Activated CD4-positive, alpha-beta T cell treated with anti-CD3 and anti-CD28 coated beads, Interleukin-2, amount 50 U/mL, for 1 hour (primary cell): ENCODE measurements at places on chromosomes 3 and 15.

- DNase-seq = no peak
Measured at GRCh38 chr15:71357321-71357732, 242.1 kb downstream of the THSD4 start.

DNA sequence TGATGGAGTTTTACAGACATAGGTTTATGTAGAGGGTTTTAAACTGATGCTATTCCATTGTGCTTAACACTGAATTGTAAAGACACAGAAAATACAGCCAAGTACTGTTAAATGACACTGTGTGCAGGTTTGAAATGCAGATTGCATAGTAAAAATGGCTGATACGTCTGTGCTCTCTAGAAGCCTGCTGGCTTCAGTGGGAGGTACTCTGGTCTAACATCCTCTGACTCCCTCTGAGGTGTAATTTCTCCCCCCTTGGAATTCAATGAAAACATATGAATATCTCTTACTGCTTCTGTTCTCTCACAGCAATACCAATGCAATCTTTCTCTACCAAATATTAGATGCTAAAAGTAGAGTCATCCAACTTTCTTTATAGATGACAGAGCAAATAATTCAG lies 176.6 kb downstream of the SLC9A9 start:
- no peak for DNase-seq

DNA sequence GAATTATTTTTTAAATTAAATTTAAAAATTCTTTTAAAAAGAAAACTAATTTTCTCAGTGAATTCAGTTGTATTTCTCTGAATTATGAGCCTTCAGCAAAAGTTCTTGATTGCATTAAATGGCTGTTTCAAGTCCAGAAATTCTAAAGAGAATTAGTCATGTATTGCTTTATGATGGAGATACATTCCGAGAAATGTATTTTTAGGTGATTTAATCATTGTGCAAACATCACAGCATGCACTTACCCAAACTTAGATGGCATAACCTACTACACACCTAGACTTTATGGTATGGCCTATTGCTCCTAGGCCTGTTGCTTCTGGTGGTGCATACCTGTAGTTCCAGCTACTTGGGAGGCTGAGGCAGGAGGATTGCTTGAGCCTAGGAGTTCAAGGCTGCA lies 44.3 kb upstream of the GCNT3 start:
- no peak for DNase-seq

GRCh38 chr3:119880966-119881365 lies 99.1 kb downstream of the NR1I2 start:
- no peak for DNase-seq

DNA sequence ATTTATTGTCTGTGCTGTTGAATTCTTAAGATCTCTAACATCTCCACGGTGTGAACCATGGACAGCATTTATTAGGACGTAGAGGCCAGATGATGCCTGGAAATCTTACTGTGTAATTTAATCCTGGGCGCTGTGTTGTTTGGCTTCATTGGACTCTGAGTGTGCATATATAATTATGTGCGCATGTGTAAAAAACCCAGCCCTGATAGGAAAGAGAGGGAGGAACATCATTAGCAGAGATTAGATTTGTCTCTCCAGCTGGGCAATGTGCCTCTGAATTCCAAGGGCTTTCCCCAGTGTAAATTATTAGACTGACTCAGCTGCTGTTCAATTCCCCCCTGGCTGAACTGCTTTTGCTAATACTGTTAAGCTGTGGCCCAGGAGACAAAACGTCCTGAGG lies 39.6 kb downstream of the MAP3K13 start:
- no peak for DNase-seq
